Umbilical cord (tissue), 2 donors: ENCODE measurements at places on chromosomes 1 and 21. TPM values are rescaled to one million over a fixed set of nuclear protein-coding genes. Genes with fewer than 3 reads are reported as not detected.

APOBEC4 gene
- total RNA-seq, result 4.6 TPM

TRABD2B gene
- 2.4 TPM for total RNA-seq

PPP1R12B gene
- 472 TPM for total RNA-seq

GRCh38 chr1:204493984-204494280 is 673 bp downstream of the PIK3C2B start:
- peak; percentile 80 for DNase-seq

- peak; percentile 78 for DNase-seq
Observed at GRCh38 chr1:112501810-112502641, 6.7 kb upstream of the WNT2B start.

GRCh38 chr1:113811156-113811887 is 954 bp downstream of the RSBN1 start:
- peak; percentile 47 for DNase-seq

GRCh38 chr1:11740258-11741192 is 4.6 kb downstream of the AGTRAP start:
- DNase-seq, result no peak
